ENCODE measurements at places on chromosomes 7 and 10.

DNA sequence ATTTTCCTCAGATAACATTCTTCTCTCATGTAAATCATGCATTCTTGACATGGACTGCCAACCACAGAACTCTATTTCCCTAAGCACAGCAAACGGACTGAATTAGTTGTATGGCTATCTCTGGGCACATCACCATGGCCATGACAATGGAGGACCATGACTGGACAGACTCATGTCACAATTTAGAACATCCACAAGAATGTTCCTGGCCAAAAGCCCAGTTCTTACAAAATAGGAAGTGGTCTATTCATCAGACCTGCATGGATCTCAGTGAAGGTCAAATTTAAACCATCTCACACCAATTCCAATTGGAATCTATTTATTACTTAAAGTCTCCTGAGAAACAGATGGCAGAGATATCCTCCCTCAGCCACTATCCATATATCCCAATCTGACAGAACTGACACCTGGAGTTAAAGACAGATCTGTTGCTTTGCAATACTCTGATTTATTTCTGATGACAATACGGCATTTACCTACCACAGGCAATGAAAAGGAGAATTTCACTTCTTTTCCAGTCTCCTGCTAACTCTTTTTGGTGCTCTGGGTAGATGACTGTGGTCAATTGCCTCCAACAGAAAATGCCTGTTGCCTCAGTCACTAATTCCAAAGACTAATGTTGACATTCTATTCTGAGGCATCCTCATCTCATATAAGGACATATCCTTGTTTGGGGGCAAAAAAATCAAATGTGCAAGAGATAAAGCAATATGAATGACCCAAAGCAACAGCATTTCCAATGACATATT is 254.8 kb downstream of the HTR7 start:
- no peak for DNase-seq

DNA sequence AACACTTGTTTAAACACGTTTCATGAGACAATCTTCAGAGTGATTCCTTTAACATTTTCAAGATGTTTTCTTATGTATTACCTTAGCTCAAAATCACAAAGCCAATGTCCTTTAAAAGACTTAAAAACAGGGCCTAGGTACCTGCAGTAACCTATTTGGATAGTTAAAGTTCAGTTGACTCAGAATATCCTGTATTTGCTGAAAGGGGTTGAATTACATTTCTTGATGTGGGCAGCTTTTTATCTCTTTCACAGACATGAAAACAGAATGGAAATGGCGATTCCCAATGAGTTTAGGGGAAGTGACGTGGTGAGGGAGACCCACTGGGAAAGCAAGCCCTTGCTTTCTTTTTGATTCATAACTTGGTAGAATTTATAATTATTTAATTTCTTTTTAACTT is 324.4 kb upstream of the AOAH start:
- DNase-seq = no peak

DNA sequence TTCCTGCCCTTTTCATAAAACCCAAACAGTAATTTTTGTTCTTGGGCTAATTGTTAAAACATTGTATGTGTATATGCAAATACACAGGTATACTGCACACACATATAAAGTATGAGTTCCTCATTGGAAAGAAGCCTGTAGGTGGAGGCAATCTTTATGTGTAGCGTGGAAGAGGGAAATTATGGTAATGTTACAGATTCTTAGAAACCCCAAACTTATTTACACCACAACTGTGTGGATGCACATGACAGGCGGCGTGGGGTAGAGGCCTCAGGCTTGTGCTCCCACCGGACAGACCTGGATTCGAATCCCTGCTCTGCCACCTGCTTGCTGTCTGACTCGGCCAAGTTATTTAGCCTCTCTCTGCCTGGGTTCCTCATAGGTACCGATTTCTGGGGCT is 223.0 kb downstream of the CELF2 start:
- no peak for DNase-seq

- DNase-seq = no peak
These were observed 56.0 kb downstream of the ZPBP start for GRCh38 chr7:50037086-50037485.

DNA sequence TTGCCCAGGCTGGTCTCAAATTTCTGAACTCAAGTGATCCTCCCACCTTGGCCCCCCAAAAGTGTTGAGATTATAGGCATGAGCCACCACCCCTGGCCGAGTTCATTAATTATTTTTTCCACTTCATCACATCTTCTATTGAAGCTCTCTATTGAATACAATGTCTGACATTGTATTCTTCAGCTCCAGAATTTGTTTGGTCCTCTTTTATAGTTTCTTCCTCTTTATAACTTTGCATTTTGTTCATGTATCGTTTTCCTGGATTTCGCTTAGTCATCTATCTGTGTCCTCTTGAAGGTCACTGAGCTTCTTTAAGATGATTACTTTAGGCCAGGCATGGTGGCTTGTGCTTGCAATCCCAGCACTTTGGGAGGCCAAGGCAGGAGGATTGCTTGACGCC is 30.2 kb downstream of the NOM1 start:
- no peak for DNase-seq

GRCh38 chr7:706721-707120 is 19.8 kb upstream of the DNAAF5 start:
- no peak for DNase-seq

- no peak for DNase-seq
These were observed 173.4 kb upstream of the NRP1 start for GRCh38 chr10:33507662-33508425.

DNA sequence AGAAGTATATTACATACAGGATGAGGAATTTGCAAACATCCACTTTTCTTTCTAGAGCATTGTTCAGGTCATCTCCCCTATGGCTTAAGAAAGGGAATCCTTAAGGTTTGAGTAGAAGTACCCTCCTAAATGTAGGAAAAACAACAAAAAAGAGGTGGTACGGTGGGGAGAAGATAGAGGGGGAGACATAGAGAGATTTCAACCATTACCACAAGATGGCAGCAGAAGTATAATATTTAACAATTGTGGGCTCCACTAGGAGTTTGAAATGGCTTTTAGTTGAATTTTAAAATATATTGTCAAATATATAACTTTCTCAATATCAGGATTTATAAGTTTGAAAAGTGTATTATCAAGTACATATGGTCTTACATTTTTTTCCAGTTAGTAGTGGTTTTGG is 72.7 kb upstream of the PRKG1 start:
- no peak for DNase-seq

DNA sequence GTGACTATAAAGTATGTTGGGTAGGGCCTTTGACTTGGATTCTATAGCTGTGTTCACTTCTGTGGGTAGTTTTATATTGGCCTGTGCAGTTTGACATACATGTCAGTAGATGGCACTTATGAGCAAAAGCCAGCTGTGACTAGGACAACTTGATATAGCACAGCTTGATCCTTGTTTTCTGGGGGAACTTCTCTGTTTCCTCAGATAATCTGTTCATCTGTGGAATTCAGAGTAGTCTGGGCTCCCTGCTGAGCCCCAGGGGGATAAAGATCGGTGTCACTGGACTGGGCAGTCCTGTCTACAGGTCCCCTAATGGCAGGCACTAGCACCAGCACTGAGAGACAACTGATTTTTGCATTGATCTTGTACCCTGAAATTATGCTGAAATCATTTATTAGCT is 25.4 kb downstream of the CYP2C9 start:
- no peak for DNase-seq

DNA sequence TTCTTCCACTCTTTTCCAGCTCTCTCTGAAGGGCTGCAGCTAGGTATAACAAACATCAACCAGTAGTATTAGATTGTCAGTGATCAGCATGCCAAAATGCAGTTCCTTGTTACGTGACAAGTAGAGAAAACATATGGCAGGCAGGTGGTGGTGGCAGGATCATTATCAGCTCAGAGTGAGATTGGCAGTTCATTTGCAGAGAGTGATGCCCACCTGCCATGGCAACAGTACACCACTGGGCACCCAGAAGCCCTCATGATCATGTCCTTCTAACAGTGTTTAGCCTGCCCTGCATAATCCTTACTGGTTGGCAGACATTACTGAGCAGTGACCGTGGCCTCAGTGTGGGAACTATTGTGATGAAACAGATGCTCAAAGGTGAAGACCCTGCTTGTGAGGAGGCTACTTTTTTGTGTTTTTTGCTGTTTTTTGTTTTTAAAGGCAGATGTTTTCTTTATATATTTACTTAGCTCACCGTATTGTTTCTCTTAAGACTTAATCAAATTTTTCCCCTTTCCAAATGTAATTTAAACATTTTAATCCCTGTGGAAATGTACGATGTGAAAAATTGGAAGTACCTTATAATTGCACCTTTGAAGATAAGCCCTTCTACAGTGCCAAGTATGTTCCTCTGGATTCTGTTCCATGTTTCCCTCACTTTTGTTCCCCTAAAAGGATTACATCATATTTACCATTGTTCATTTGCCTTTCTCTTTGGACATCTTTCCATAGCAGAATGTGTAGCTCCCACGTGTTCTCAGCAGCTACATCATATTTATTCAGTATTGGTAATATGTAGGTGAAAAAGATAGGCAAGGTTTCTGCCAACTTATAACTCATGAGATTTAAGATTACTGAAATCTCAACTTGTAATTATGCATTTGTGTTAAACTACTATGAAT is 179.6 kb downstream of the SND1 start:
- no peak for DNase-seq

GRCh38 chr7:138625084-138625848 is 75.9 kb downstream of the SVOPL start:
- DNase-seq = no peak

DNA sequence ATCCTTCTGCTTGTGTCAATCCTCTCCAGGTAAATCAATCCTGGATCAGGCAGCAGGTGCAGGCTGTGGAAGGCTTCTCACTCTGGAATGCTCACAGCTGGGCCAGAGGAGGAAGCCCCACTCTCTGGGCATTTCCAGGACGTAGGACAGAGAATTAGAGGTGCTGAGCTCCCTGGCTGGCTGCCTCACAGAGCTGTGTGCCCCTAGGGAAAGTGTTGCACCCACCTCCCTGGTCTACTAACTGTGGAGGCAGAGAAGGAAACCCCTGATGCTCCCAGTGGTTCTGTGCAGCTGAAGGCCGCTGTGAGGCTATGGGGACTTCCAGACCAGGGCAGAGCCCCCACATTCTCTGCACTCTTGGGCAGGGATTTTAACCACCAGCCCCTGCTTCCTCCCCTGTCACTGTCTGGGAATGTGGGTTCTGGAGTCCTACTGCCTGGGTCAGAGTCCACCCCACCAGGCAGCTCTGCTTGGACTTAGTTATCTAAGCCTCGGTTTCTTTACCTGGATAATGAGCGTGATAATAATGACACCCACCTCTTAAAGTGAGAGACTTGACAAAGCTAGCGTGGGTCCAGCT is 73.5 kb upstream of the EEPD1 start:
- DNase-seq = no peak

GRCh38 chr7:41130561-41131236 is 572.2 kb downstream of the INHBA start:
- DNase-seq = no peak

DNA sequence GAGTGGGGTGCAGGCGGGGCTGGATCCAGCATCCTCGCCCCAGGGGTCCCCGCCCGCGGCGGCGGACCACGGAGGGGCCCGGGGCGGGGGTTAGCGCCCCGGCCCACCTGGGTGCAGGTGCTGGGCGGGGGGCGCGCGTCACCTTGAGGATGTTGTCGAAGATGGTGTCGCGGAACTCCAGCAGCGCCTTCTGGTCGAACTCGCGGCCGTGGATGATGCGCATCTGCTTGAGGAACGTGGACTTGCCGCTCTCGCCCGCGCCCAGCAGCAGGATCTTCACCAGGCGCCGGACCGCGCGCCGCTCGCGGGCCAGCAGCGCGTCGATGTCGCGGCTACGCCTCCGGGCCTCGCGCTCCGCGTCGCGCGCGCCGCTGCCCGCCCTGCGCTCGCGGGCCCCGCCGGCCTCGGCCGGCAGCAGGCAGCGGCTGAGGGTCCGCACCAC is 376 bp downstream of the GNA12 start:
- DNase-seq = no peak

- DNase-seq = no peak
These were observed 367.3 kb upstream of the ZWINT start for GRCh38 chr10:56728349-56728748.

DNA sequence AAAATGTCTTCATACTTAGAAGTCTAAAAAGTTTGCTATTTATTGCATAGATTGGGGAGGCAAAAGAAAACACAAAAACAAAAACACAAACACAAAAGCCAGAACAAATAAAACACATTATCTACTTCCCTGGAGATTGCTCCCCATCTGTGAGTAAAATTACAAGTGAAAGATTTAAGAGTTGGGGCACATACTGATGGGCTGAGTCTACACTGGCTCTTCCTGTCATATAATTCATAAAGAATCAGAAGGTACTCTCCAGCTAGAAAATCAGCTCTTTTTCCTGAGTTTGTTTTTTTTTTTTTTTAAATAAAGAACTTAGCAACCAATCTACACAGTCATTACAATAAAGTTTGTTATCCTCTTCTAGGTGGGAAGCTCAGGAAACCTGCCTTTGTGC is 192.4 kb upstream of the LRRN3 start:
- DNase-seq = no peak

DNA sequence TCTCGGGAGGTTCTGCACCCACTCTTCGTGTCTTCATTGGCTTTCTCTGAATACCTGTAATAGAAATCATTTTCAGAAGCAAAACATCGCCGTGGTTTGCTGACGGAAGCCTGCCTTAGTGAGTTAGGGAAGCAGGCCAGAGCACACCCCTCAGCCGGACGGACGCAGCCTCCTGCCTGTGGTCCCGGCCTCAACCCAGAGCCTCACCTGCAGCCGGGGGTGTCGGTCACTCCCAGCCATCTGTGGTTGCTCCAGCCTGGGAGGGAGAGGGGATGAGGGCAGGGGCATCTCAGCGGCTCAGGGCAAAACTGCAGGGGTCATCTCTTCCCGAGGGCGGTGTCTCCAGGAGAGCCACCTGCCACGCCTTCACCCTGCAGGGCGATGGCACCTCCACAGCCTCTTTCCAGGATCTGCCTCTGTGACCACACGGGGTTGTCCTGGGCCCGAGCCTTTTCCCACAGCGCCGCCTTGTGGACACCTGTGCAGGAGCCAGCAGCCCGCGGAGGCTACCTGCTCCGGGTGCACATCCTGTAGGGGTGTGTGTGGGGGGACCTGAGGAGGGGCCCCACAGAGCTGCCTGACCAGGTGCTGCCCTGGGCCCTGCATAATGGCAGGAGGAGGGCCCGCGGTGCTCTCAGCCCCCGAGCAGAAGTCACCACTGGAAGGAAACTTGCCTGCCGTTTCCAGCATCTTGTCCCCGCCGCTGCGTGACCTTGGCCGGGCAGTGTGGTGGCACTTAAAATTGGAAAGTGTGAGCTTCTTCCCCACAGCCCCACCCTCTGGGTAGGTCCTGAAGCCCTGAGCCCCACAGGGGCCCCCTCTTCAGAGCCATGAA is 21.6 kb upstream of the AP5Z1 start:
- DNase-seq = no peak

- no peak for DNase-seq
These were observed 21.7 kb downstream of the PLAU start for GRCh38 chr10:73932620-73933112.

GRCh38 chr10:15439341-15439842 is 68.3 kb upstream of the FAM171A1 start:
- DNase-seq = no peak

GRCh38 chr7:134795231-134795630 is 15.8 kb downstream of the CALD1 start:
- no peak for DNase-seq

Measured in esophagus squamous epithelium (tissue), 5 donors.